ENCODE measurements at places on chromosomes 16 and 17.

DNA sequence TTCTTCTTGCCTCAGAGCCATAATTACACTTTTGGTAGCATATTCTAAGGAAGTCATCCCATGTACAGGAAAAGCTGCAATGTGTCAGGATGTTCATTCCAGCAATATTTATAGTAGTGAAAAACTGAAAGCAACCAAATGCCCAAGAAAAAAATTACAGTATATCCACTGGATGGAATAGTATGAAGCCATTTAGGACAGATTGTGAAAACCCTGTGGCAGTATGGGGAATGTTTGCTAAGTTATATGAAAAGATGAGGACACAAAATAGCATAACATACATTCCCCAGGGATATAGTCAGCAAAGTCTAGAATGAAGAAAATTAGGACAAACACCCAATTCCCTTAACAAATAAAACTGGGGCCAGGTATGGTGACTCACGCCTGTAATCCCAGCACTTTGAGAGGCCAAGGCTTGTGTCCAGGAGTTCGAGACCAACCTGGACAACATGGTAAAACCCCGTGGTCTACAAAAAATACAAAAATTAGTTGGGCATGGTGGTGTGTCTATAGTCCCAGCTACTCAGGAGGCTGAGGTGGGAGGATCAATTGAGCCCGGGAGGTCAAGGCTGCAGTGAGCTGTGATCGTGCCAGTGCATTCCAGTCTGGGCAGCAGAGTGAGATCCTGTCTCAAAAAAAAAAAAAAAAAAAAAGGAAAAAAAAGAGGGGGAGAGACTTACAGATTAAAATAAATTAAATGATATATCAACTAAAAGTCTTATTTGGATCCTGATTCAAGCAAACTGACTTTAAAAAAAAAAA is 2.3 kb downstream of the LRRC3C start:
- DNase-seq: no peak

DNA sequence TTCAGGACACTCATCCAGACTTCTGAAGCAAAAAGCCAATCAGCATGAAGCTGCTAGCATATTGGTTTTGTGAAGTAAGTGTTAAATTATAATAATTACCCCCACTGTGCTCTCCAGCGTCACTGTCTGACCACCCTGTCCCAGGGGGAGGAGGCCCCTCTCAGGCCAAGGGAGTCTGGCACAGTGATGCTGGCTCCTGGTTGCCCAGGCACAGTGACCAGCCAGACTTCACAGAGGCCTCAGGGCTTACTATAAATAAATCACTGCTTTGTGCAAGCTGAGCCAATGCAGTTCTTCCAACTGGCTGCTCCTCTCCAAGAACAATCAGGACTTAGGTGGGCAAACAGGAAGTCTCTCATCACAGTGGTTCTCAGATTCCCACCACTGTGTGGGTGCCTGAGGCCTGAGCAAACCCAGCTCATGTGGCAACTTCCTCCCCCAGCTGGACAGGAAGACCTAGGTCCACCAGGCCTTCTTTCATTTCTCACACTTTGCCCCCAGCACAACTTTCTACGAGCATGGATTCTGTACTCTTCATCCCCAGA is 1.7 kb upstream of the DBNDD1 start:
- no peak for DNase-seq

DNA sequence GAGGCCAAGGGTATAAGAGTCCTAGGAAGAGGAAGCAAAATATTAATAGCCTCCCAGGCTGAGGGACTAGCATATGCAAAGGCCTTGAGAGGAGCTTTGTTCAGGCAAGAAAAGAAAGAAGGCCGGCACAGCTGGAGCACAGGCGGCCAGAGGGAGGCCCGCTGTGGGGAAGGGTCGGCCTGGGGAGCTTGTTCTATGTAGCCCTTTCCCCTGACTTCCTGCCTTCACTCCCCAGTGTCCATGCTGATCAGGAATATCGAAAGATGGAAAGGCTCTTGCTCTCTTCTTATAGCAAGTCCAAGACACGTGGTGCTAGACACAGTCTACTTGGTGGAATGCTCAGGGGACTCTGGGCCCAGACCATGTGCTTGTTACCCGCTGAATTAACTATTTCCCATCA is 27.4 kb upstream of the HAS3 start:
- DNase-seq: no peak

GRCh38 chr16:84718-85406 is 6.8 kb downstream of the MPG start:
- no peak for DNase-seq

GRCh38 chr17:79810130-79811010 is 13.5 kb upstream of the CBX8 start:
- no peak for DNase-seq

DNA sequence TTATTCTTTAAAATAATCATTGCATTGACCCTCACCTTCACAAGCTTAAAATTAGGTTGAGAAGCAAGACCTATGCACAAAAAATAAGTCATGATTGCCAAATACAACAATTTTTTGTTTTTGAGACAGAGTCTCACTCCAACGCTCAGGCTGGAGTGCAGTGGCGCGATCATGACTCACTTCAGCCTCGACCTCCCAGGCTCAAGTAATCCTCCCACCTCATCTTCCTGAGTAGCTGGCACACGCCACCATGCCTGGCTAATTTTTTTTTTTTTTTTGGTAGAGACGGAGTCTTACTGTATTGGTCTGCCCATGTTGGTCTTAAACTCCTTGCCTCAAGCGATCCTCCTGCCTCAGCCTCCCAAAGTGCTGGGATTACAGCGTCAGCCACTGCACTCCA is 24.2 kb downstream of the ZNF652 start:
- no peak for DNase-seq

GRCh38 chr17:17066021-17066420 is 23.8 kb downstream of the MPRIP start:
- no peak for DNase-seq

- no peak for DNase-seq
These were observed 158.1 kb downstream of the CHD9 start for GRCh38 chr16:53212893-53213223.

DNA sequence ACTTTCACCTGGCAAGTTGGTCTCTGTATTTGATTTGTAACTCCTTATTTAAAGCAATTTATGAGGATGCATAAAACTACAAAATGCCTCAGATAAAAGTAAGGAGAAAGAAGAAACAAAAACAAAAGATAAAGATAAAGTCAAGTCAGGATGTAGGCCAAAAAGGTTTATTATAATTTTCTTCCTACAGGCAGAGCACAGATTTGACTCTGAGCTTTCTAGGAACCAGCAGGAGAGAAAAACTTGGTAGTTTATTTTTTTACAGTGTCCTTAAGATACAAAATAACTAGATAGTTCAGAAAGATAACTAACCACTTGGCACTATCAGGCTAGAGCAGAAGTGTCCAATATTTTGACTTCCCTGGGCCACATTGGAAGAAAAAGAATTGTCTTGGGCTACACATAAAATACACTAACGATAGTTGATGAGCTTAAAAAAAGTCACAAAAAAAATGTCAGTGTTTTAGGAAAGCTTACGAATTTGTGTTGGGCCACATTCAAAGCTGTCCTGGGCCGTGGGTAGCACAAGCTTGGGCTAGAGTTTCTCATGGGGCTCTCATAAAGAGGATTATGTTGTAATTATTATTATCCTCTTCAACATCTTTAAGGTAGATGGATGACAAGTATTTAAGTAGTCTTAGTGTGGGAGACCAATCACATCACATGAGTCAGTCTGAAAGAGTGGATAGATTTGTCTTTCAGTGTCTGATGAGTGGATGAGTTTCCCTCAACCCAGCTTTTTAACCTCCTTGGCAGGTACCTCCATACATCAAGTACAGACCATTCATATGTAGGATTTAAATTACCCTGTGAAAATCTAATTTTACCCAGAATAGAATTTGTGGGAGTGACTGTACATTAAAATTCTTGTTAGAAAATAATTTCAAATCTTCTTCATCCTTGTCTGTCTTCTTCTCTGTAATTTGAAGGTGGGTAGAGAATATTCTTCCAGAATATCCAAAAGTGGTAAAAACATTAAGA is 17.0 kb downstream of the PAFAH1B1 start:
- DNase-seq: no peak

DNA sequence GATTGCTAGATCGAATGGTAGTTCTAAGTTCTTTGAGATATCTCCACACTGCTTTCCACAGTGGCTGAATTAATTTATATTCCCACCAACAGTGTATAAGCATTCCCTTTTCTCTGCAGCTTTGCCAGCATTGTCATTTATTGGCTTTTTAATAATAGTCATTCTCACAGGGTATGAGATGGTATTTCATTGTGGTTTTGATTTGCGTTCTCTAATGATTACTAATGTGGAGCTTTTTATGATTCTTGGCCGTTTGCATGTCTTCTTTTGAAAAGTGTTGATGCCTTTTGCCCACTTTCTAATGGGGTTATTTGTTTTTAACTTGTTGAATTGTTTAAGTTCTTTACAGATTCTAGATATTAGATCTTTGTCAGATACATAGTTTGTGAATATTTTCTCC is 36.5 kb upstream of the BCAS3 start:
- DNase-seq: no peak

- DNase-seq: no peak
These were observed 26.7 kb downstream of the HIC1 start for GRCh38 chr17:2081564-2081963.

DNA sequence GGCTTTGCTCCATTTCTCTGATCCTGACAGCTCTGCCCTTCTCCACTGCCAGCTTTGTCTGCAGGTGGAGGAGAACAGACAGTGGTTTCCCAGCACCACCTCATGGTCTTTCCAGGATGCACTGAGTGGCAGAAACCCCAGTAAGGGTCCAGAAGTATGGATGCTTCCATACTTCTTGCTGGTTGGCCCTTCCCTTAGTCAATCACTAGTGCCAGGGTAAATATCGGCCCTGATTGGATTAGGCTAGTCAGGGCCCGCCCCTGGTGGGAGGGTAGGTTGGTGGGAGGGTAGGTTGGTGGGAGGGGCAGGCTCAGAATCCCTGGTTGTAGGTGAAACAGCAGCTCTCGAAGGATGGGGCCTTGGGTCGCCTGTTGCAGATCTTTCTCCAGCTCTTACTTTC is 10.2 kb downstream of the RNF213 start:
- no peak for DNase-seq

- DNase-seq: no peak
These were observed 33.6 kb downstream of the DHRS7B start for GRCh38 chr17:21160401-21160800.

DNA sequence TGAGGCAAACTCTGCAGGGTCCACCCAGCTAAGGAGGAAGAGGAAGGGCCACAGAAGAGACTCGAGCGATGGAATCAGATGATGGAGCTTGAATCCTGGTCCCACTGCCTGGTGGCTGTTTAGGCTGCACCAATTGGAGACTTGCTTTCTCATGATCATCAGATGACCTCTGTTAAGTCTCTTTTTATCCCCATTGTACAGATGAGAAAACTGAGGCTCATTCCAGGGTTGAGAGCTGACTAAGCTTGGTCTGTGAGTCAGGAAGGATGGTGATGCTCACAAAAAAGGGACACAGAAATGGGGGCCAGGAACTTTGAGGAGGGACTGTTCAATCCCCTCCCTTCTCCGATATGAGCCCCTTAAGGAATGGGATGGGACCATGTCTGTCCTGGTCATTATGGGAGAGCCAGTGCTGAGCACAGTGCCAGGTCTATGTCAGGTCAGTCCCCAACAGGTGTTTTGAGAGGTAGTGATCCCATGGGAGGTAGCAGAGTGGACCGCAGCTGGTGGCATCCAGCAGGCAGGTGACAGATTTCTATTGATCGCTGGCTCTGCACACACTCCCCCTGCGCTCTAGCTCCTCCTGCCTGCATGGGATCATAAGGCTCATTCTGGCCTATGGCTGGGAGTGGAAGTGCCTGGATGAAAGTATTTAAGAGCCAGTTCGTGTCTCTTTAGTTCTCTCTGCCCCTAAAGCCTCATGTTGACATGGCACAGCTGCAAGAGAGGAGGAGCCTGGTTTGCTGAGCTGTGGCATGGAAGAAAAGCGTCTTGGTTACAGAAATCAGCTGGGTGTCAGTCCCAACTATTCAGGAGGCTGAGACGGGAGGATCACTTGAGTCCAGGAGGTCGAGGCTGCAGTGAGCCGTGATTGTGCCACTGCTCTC is 27.2 kb downstream of the SNX20 start:
- DNase-seq: no peak

DNA sequence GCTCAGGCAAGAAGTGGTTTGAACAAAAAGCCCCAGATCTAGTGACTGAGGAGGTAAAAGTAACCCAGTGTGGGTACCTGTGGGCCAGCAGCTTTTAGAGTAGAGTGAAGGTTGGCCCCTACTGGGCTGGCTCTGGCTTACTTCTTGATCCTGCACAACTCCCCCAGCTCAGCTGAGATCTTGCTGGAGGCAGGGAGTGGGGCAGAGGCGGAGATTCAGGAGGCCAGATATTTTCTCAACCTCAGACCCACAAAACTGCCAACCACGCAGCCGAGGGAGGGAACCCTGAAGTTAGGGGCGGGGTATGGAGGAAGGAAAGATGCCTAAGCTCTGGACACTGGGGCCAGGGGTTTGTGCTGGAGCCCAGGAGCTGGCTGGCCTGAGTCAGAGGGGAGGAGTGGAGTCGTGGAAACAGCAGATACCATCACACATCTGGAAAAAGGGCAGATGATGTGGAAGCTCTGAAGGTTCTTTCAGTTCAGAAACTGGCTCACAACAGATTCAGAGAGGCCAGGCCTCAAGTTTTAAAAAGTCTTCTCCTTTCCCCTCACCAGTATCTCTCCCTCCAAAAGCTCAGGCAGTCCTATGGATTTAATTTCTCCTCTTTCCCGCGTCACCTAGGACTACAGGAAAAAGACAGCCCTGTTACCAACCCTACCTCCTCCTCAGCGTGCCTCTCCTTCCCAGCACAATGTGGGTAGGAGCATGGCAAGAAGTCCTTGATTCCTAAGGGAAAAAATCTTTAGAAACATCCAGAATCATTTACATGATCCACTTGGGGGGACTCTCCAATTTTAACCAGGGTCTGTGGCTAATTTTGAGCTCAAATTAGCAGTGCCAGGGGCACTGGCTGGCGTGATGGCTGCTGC is 48.1 kb downstream of the MYO18A start:
- DNase-seq: no peak

DNA sequence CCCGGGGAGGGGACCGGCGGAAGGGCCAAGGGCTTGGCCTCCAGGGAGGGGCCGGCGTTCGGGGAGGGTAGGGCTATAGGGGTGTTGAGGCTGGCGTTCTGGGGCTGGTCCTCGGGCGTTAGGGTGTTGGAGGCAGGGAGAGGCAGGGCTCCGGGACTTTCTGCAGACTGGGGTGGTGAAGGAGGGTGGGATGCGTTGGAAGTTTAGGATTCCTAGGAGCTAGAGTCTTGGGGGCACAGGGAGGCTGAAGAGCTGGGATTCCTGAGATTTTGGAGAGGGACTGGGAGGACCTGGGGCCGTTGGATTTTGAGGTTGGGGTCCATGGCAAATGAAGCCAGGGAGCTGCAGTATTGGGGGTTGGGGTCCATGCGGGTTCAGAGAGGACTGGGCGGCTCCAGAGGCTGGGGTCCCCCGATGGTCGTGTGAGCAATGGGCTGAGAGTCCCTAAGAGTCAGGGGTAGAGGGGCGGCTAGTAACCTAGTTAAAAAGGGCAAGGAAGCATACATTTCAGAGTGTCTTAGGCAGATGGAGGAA is 740 bp downstream of the NFATC2IP start:
- no peak for DNase-seq

- DNase-seq: peak; percentile 40
These were observed 17.5 kb upstream of the IRF8 start for GRCh38 chr16:85881436-85881835.

- DNase-seq: no peak
These were observed 224.2 kb downstream of the BCAS3 start for GRCh38 chr17:60901806-60902205.

- DNase-seq: peak; percentile 78
These were observed 36.1 kb downstream of the TNFRSF13B start for GRCh38 chr17:16935786-16936185.
